AG04449 (cell line): ENCODE measurements at places on chromosomes 11 and 22.

GRCh38 chr22:23383491-23384361 lies 196.4 kb downstream of the IGLL1 start:
- no peak for DNase-seq

DNA sequence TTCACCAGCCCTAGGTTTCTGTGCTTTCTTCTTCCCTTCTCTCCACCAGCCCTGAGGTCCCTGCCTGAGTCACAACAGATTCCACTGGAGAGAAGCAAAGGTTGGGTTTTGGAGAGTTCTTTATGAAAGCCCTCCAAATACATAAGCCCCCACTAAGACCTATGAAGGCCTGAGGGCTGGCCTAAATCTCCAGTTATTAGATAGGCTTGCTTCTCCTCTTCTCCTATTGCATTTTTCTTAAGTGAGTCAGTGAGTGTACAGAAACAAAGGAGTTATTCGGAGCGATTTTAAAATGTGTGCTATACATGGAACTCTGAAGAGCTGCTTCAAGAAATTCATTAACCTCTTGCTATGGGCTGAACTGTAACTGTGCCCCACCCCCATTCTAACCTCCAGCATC lies 1057.3 kb downstream of the OPCML start:
- no peak for DNase-seq

GRCh38 chr11:48103621-48104567 lies 112.7 kb upstream of the OR4B1 start:
- no peak for DNase-seq

GRCh38 chr11:105789579-105790420 lies 179.9 kb downstream of the GRIA4 start:
- DNase-seq: no peak

DNA sequence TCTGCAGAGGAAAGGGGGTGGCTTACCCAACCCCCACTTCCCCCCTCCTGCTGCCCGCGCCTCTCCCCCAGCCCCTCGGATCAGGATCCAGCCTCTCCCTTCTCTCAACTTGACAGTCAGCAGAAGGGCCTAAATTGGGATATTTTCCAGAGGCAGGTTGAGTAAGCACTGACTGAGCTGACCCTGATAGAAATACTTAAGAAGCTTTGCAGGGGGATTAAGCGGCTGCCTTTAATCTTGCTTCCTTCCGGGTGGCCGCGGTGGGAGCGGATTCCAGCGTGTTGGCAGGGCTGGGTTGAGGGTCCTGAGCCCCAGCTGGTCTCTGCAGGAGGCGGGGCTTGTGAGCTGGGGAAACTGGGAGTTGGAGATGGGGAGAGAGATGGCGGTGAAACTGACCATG lies 445.2 kb downstream of the NTM start:
- no peak for DNase-seq

DNA sequence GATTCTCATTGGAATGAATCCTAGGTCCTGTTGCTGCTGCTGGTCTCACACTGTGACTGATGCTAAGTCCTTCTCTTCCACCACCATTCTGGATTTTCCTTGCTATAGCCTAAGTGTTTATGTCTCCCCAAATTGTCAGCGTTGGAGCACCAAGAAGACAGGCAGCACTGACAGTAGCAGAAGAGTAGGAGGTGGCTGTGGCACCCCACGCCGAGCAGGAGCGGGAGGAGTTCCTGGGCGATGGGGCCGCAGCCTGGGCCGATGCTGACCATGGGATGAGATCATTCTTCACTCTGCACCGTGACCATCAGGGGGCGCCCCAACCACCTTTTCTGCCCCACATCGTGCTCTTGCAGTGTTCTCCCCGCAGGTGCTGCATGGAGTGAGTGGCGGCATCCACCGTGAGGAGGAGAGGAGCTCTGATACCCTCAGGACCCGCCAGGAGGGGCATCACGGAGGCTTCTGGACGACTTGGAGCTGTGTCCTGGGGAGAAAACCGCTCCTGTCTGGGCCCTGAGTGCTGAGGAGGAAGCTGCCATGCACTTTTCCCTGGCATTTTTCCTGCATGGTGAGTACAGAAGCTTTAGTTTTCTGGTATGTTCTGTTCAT lies 57.0 kb downstream of the LRRC74B start:
- no peak for DNase-seq

DNA sequence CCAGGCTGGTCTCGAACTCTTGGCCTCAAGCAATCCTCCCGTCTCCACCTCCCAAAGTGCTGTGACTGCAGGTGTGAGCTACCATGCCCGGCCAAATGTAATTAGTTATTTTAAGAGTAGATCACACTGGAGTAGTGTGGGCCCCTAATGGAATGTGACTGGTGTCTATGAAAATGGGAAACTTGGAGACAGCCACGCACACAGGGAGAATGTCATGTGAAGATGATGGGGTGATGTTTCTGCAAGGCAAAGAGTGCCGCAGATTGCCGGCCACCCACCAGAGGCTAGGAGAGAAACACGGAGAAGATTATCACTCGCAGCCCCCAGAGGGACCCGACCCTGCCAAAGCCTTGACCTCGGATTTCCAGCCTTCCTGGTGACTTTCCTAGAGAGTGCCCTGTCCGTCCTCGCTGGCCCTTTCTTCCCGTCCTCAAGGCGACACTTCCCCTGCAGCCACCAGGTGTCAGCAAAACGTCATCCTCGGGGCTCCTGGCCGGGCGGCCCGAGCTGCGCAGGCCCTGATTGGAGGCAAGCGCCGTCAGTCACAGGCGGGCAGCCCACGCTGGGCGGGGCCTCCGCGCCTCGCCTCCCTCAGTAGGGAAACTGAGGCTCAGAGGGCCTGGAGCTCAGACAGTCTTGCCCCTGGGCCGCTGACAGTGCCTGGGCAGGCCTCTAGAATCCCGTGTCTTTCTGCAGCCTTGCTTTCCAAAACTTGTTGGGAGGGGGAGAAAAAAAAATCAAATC lies 16.3 kb downstream of the CRYBB2 start:
- DNase-seq: no peak

GRCh38 chr22:40967111-40967760 lies 16.1 kb downstream of the RBX1 start:
- no peak for DNase-seq

- DNase-seq: no peak
These were observed 135.2 kb downstream of the WNT11 start for GRCh38 chr11:76071090-76071489.

- no peak for DNase-seq
These were observed 9.9 kb downstream of the ADAMTS15 start for GRCh38 chr11:130458410-130458729.

DNA sequence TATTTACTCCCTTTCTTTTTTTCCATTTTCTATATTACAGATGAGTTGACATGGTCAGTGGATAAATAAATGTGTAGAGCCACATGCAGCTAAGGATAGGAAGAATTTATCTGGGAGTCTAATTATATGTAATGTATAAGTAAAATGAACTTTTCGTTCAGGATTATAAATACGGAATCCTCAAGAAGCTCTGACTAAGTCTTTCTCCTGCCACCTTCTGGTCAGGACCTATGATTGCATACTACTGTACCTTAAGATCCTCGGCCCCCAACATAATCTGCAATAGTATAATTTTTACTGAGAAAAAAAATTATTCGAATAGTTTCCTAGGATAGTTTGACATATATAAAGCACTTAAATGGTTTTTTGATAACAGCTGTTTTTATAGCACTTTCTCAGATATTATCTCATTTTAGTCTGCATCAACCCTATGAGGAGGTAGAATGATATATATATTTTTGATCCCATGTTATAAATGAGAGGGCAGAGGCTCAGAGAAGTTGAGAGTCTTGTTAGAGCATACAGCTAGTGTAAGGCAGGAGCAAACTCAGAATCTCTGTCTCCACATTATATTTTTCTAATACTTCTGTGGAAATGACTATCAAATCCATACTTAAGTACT lies 36.1 kb downstream of the CCDC90B start:
- no peak for DNase-seq

DNA sequence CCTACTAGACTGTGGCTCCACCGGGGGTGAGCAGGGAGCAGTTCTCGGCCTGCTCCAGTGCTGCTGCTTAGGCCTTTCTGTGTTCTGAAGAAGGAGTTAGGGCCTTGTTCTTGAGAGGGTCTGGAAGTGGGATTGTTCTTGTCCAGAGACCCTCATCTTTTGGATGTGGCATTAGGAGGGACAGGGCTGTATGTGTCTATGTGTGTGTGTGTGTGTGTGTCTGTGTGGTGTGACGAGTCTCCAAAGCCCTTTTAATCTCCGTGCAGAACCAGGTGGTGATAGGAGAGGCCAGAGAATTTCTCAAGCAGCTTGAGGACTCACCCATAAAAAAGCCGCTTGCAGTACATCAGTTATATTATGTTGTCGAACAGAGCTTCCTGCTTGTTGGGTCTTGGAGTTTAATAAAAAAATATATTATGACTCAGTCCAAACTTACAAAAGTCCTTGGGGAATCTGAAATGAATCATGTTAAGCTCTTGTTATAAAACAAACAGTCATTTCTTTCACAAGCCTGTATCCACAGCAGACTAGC lies 196.5 kb downstream of the TENM4 start:
- DNase-seq: peak; percentile 92

- DNase-seq: peak; percentile 70
These were observed 7.5 kb downstream of the ALG8 start for GRCh38 chr11:78131956-78132355.

DNA sequence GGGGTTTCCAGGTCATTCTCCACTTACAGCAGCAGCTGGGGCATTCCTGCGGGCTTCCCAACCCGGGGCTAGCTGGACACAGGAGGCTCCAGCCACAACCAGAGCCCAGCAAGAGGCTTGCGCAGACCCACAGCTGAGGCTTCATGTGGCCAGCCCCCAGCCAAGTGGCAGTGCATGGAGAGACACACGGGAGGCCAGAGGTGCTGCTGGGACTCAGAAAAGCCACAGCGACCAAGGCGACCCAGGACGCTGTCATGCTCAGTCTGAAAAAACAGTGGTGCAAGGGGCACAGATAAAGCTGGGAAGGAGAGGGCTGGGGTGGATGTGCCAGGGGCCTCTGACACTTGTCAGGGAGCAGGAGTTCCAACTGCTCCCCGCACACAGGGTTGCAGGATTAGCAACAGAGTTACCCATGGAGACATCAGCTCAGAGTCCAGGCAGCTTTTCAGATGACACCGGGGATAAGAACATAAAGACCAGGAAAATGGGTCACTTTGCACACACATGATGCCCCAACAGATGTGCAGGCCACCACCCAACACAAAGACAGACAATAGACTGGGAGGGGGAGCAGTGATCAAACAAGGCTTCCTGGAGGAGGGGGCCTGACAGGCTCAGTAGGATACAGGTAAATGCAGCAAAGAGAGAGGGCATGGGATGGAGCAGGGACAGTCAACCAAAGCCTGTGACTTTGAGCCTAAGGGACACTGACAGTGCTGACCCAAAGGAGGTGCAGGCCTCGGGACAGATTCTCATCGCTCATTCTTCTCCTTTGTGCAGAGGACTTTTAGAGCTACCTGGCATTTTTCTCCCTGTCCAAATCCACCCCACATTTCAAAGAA lies 6.9 kb upstream of the NEAT1 start:
- DNase-seq: no peak

- peak; percentile 88 for DNase-seq
These were observed 12.2 kb downstream of the PHLDB1 start for GRCh38 chr11:118619444-118620197.

GRCh38 chr11:119254239-119254638 lies 48.1 kb downstream of the CBL start:
- no peak for DNase-seq

- no peak for DNase-seq
These were observed 498.7 kb downstream of the METTL15 start for GRCh38 chr11:28606930-28607329.

DNA sequence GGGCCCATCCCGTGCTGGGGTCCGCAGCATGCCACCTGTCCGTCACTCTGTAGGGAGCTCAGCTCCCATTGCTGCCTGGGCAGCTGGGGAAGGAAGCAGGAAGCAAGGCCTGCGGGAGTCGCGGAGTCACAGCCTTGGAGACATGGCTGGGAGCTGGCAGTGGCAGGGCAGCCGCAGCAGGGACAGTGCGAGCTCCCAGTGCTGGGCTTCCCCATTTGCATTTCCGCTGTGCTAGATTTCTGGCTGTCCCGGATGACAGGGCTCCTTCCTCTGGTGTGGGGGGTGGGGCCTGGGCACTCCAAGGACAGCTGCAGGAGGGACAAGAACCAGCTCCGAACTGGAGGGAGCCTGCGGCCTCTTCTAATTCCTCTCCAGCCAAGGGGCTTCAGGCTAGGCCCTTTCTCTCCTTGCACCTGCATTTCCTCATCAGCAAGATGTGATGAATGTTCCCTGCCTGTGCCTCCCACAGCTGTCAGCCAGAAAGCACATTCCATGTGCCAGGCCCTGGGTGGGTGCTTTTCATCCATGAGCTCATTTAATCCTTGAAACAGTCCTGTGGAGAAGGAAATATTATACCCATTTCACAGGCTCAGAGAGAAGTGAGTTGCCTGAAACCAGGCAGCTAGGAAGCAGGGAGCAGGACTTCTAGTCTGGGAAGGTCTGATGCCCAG lies 48.0 kb downstream of the MYO7A start:
- DNase-seq: no peak

DNA sequence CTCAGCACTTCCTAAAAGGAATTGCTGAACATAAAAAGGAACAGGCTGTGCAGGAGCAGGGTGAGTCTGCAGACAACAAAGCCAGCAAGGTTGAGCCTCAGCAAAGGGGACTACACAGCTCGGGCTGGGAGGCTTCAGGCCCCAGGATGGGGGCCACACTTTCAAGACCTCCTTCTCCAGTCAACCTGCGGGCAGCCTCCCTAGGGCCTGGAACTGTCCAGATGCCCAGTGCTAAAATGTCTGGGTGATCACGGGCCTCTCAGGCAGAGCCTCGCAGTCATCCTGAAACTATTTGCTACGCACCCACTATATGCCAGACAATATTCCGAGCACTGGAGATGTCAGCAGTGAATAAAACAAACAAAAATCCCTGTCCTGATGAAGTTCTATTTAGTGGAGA lies 3.9 kb upstream of the NEFH start:
- no peak for DNase-seq

GRCh38 chr11:125394296-125394695 lies 101.8 kb downstream of the FEZ1 start:
- no peak for DNase-seq

GRCh38 chr11:73478737-73479347 lies 102.6 kb downstream of the RELT start:
- no peak for DNase-seq

GRCh38 chr11:76143274-76143673 lies 63.0 kb downstream of the WNT11 start:
- DNase-seq: no peak
